ENCODE measurements at places on chromosomes 12 and 14.

GRCh38 chr14:93239869-93240677 is 33.0 kb downstream of the UBR7 start:
- DNase-seq: no peak

DNA sequence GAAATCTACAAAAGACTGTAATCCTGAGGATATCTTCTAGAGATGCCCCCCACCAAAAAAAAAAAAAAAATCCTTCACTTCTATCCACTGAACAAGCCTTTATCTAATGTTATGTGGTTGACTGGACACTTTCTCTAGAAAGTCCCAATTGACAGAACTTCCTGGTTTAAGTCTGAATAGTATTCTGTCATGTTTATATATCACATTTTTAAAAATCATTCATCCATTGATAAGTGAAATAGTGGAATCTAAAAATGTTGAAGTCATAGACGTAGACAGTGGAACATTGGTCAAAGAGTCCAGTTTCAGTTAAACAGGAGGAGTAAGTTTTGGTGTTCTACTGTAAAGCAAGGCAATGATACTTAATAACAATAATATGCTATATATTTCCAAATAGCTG is 297.0 kb downstream of the SSPN start:
- no peak for DNase-seq

DNA sequence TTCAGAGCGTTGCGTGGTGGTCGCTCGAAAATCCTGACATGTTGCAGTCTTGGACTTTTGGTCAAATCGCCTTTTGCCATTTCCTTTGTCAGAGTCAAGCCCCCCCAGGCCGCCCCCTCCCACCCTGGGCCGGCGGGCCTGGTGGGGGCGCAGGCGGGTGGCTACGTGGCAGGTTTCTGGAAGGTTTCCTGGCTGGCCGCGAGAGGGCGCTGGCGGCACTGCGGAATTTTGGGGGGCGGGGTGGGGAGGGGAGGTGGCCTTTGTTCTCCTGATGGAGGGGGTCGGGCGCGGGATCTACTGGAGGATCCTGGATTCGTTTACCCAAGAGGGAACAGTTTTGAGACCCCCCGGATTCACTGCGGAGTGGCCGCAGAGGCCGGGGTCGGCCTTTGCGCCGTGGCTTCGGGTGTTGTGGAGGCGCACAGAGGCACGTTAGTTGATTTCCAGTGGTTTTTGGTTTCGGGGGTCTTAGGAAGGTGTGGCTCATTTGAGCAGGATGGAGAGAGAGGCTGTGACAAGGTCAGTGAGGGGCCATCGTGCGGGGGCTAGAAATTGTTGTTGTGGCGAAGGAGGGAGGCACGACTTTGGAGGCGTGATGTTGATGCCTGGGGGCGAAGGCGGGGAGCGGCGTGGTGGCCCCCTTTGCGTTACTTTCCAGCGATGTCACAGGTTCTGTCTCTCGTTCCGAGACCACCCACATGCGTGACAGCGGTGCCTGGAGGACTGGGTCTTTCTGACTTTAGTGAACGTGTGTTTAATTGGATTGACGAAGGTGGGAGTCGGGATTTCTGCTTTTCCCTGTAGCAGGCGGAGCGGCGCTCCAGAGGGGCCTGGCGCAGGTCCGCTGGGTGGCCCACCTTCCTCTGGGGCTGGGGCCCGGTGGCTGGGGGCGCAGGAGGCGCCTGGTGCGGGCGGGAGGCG is 1.4 kb downstream of the MEG3 start:
- no peak for DNase-seq

DNA sequence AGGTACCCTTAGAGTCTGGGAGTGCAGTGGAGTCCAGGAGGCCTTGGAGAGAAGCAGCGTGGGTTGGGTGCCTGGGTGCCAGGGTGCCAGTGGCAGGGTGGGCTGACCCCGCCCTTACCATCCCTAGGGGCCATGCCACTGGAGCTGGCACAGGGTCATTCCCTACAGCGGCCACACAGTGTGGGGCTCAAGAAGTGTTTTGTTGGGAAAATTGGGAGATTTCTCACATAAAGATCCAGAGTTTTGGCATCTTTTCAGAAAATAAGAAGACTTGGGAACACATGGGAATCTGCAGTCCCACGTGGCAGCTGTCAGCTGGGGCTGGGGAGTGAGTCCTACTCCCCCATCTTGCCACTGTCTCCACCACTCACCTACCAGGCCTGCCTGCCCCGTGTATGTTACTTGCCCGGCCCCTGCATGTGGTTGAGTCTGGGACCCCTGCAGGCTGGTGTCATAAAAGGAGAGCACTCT is 4.2 kb downstream of the VASH1 start:
- no peak for DNase-seq

- no peak for DNase-seq
These were observed 26.1 kb upstream of the RTRAF start for GRCh38 chr14:51963286-51963685.

DNA sequence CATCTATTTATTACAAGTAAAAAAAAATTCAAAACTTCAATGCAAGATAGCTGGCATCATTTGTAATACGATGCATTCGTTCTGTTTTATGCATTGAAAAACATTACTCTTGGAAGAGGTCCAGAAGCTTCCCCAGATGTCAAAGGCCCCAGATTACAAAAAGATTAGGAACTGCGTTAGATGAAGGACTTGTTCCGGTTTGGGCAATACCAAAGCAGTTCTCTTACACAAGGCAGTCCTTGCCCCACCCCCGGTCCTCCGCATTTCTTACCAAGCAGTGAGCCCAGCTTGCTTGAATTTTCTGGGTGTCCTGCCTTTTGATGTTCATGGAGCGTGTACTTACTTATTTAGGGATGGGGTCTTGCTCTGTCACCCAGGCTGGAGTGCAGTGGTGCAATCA is 4.8 kb upstream of the HVCN1 start:
- DNase-seq: no peak

- DNase-seq: peak; percentile 41
These were observed 5.4 kb downstream of the GAPDH start for GRCh38 chr12:6539707-6540134.

DNA sequence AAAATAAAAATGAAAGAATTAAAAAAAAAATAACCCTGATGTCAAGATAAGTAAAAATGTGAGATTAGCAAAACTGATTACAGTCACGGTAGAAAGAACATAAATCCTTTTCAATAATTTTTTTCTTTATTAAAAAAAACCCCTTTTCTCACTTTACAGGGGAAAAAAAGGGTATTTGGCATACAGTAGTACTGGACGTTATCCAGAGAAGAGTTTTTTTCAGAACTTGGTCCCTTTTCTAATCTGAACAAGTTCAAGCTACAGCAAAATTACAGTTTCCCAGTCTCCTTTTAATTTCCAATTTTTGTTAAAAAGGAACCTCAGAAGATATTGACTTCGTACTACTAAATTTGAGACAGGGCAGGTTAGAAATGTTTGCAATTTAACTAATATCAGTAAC is 134.7 kb upstream of the DCN start:
- no peak for DNase-seq

- DNase-seq: peak; percentile 39
These were observed 46.0 kb downstream of the SH2B3 start for GRCh38 chr12:111451649-111452129.

GRCh38 chr12:106042037-106042436 is 96.7 kb downstream of the NUAK1 start:
- no peak for DNase-seq

- peak; percentile 21 for DNase-seq
These were observed 1.2 kb upstream of the KCNMB4 start for GRCh38 chr12:70364695-70365397.

GRCh38 chr12:87274594-87275245 is 754.5 kb downstream of the C12orf50 start:
- DNase-seq: peak; percentile 62

DNA sequence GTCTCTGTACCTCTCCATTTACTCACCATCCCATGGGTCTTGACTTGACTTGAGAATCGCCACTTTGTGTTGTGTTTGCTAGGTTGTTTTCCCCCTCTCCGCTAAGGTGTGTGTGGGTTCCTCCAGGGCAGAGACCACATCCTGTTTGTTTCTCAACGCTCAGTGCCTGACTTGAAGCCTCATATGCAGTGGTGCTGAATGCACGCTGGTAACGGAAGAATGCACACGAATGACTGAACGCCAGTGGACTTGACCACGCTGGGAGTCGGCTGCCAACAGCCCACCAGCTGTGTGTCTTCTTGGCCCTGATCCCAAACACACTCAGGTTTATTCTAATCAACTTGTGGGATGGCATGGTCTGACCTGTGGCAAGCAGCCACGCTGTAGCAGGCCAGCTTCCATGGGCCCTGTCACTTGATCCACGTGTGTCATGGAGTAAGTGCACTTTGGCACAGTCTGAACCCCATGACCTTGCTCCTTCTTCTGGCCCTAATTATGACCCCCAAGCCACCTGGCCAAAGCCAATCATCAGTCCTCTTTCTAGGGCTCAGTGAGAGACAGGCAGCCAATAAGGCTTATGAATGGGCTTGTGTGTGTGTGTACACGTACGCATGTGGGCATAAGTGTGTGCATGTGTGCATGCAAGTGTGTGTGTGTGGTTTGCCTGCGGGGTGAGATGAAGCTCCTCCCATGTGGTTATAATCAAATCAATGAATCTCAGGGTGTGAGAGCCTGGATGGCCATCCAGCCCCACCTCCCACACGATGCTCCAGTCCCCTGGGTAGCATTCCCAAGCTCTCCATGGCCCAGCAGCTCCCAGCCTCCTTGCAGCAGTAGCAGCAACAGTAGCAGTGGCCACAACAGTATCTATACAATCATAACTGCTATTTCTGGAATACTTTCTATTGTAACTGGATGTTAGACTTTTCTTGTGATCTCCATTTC is 6.4 kb upstream of the TC2N start:
- DNase-seq: no peak

DNA sequence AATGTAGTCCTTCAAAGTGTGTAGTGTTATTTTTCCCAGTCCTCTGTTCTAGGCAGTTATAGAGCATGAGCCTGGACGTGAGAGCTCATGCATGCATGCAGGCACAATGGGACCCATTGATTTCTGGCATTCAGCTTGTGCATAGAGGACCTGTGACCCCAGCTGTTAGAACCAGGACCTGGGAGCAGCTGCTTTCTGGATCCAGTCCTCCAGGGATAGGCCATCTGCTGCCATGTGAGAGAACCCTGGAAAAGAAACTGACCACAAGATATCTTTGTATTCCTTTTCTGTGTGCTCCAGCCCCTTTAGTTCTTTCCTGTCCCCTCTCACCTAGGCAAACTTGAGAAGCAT is 76.9 kb downstream of the SUSD6 start:
- DNase-seq: no peak

DNA sequence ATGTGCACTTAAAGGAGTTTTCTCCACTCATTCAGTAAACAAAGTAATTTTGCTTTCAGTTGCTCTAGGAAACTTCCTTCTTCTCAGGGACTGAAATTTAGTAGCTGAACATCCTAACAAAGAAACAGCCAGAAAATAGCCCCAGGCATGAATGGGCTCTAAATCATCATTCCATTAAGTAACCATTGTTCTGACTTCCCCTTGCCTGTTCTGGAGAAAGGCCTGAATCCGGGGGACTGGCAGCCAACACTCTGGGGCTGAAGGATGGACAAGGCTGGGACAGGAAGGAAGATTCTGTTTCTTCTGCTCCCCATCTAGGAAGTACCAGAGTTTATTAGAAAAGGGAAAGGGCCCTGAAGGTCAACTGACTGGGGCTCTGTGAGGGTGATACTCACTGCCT is 104.5 kb downstream of the ESRRB start:
- no peak for DNase-seq

GRCh38 chr12:56995201-56995929 is 11.0 kb downstream of the ZBTB39 start:
- DNase-seq: no peak

GRCh38 chr12:2250797-2251196 is 198.0 kb downstream of the CACNA1C start:
- DNase-seq: no peak

DNA sequence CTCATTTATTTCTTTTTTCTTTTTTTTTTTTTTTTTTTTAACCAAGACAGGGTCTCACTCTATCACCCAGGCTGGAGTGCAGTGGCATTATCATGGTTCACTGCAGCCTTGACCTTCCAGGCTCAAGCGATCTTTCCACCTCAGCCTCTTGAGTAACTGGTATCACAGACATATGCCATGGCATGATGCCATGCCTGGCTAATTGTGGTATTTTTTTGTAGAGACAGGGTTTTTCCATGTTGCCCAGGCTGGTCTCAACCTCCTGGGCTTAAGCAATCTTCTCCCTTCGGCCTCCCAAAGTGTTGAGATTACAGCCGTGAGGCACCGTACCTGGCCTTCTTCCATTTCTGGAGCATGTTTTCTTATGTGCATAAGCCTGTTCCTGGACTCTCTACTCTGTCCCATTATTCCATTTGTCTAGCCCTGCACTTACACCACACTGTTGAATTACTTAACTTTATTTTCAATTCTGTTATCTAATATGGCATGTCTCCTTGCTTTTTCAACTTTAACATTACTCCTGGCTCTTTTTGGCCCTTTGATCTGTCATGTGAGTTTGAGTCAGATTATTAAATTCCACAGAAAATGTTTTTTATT is 47.9 kb upstream of the PTGDR start:
- DNase-seq: no peak

DNA sequence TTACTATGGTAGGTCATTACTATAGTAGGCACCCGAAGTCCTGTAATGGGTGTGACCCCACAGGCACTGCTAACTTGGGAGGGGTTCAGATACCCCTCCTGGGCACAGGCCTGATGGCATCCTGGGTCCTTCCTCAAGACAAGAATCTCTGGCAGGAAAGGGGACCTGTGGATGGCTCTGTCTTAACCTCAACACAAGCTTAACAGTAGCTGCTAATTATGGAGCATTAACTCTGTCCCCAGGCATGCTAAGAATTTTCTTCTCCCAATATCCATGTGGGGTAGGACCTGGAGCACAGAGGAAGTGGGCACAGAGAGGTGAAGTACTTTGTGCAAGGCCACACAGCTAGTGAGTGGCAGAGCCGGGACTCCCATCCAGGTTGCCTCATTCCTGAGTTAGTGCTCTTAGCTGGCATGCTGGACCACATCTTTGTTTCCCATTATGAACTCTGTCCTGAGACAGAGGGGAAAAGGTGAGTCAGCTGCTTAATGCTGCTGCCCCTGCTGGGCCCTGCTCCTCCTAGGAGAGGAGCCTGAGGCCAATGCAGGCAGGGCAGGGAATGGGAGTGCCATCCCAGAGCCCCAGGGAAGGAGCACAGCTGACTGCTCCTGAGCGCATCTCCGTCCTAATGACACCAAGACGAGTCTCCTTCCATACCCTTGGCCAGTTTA is 32.1 kb downstream of the GALNT16 start:
- no peak for DNase-seq

GRCh38 chr12:46071335-46071734 is 81.0 kb upstream of the SCAF11 start:
- DNase-seq: no peak
